Body of pancreas (tissue), 4 donors: ENCODE measurements at places on chromosomes 16 and 17. TPM values are rescaled to one million over a fixed set of nuclear protein-coding genes. Genes with fewer than 3 reads are reported as not detected.

The OTOA gene
- 0.26 TPM for total RNA-seq

The C16orf46 gene
- total RNA-seq: 0.52 TPM

The SLFN12L gene
- 0.78 TPM for total RNA-seq

The BICDL2 gene
- total RNA-seq: 357 TPM

The TNFSF13 gene
- total RNA-seq: 18.8 TPM

The SHCBP1 gene
- total RNA-seq: not detected

The C16orf54 gene
- total RNA-seq: 0.33 TPM

The GCGR gene
- 5.3 TPM for total RNA-seq

The CDR2L gene
- 11.9 TPM for total RNA-seq

The CCL7 gene
- not detected for total RNA-seq

The KRTAP3-2 gene
- not detected for total RNA-seq

The CMTM1 gene
- not detected for total RNA-seq

The STH gene
- total RNA-seq: not detected

The TGFB1I1 gene
- 8.6 TPM for total RNA-seq

The C17orf78 gene
- total RNA-seq: not detected

The CDRT15 gene
- total RNA-seq: not detected

The NRN1L gene
- not detected for total RNA-seq

The CSH1 gene
- not detected for total RNA-seq

The CHMP6 gene
- 10.4 TPM for total RNA-seq

The HBZ gene
- total RNA-seq: not detected

The SULT1A4 gene
- total RNA-seq: 1.8 TPM

The DDX28 gene
- 13.2 TPM for total RNA-seq

The NPIPB6 gene
- not detected for total RNA-seq

The ABCA6 gene
- 20.8 TPM for total RNA-seq

The TBC1D26 gene
- total RNA-seq: not detected

The AIPL1 gene
- not detected for total RNA-seq

The OR3A3 gene
- not detected for total RNA-seq

The SLC38A8 gene
- total RNA-seq: not detected

The DNAJC7 gene
- 43.5 TPM for total RNA-seq

The NOS2 gene
- total RNA-seq: 0.26 TPM

The HOXB5 gene
- total RNA-seq: 0.99 TPM

The ZNF624 gene
- 0.52 TPM for total RNA-seq

The TMEM114 gene
- total RNA-seq: not detected

The SPN gene
- 2.0 TPM for total RNA-seq

The CTRB1 gene
- total RNA-seq: 14,932 TPM

The BIRC5 gene
- total RNA-seq: not detected

The MLKL gene
- total RNA-seq: 10.9 TPM

The TLCD3B gene
- total RNA-seq: not detected

The MIF4GD gene
- total RNA-seq: 20.5 TPM

The ZNF48 gene
- 9.3 TPM for total RNA-seq

The MYCBPAP gene
- total RNA-seq: not detected

The CPSF4L gene
- not detected for total RNA-seq

The AARSD1 gene
- total RNA-seq: 44.5 TPM

The POLDIP2 gene
- 54.4 TPM for total RNA-seq

The FMNL1 gene
- total RNA-seq: 4.0 TPM

The RSKR gene
- total RNA-seq: 2.6 TPM

The GGT6 gene
- 85.7 TPM for total RNA-seq

The PROCA1 gene
- not detected for total RNA-seq

The KRT27 gene
- total RNA-seq: not detected

The NTN3 gene
- total RNA-seq: not detected

The IRX5 gene
- total RNA-seq: 0.26 TPM

The MT1F gene
- total RNA-seq: 27.5 TPM

The FADS6 gene
- total RNA-seq: not detected

The PITPNM3 gene
- total RNA-seq: 1.3 TPM

The PPL gene
- total RNA-seq: 26.0 TPM

The MFSD6L gene
- 3.9 TPM for total RNA-seq

The METRN gene
- 36.6 TPM for total RNA-seq

The TSNAXIP1 gene
- 1.6 TPM for total RNA-seq

The ABCC6 gene
- total RNA-seq: 19.4 TPM

The ARHGAP44 gene
- total RNA-seq: 5.7 TPM
